ENCODE measurements at places on chromosomes 7 and 10.

DNA sequence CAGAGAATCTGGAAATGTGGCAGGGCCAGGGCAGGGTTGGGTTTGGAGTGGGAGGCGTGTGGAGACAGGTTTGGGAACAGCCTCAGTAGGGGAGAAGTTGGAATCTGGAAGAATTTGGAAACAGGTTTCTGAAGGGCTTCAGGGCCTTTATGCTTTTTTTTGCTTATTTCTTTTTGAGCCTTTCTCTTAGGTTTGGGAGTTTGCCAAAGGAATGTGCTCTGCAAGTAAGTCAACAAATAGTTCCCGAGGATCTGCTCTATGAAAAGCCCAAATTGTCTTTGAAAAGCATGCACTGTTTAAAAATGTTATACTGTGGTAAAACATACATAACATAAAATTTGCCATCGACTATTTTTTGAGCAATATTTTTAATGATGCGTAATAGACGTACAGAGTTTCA is 86.7 kb upstream of the ADRB1 start:
- no peak for DNase-seq

DNA sequence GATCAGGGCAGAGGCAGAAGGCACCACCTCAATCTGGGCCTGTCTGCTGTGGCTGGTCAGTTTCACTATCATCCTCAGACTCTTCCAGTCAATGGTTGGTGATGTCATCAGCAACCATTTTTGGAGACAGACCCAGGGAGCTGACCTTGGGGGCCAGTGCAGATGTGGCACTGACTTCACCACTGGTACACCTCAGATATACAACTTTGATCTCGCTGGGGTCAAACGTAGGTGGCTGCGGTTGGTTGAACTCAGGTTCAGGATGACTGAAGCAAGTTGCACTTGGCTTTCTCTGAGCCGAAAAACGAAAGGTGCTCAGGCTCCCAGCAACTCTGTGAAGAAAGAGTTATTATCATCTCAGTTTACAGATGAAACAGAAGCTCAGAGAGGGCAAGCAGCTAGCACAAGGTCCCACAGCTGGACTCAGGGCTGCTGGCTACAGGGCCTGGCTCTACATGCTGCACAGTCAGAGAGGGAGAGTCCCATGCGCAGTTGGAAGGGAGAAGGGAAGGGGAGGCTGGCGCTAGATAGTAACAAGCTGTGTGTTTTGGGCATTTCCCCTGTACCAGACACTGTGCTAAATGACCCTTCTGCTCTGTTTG is 27.2 kb downstream of the ANKRD16 start:
- DNase-seq, result no peak

DNA sequence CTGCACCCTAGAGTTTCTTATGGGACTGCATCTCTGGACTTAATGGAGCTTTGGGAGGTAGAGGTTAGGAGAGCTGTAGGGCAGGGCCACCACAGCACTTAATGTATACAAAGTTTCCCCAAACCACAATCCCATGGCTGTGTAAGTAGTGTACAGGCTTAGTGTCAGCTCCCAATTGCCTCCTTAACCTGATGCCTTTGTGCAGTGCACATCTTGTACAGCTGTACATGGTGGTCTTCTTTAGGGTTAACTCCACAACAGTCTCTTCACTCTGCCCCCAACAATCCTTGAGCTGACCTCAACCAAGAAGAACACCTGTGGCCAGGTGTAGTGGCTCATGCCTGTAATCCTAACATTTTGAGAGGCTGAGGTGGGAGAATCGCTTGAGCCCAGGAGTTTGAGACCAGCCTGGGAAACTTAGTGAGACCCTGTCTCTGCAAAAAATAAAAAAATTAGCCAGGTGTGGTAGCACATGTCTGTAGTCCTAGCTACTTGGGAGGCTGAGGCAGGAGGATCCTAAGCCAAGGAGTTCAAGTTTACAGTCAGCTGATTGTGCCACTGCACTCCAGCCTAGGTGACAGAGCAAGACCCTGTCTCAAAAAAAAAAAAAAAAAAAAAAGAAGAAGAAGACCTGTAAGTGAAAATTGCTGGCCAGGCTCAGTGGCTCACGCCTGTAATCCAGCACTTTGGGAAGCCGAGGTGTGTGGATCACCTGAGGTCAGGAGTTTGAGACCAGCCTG is 6.8 kb downstream of the PLAU start:
- no peak for DNase-seq

DNA sequence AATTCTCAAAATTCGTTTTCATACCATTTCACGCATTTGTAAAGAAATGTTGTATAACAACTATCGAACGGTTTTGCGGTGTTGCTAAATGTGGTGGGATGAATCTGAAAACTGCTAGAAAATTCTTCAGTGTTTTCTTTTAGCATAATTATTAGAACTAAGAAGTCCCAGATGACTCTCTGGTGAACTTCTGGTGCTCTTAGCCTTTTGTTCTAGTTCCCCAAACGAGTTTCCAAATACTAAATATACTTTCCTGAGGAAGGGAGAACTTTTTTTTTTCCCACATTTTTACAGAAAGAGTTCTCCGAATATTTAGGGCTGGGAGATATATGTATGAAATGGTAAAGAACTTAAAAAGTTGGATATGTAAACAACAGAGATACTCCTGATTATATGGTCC is 82.5 kb downstream of the ICA1 start:
- no peak for DNase-seq

DNA sequence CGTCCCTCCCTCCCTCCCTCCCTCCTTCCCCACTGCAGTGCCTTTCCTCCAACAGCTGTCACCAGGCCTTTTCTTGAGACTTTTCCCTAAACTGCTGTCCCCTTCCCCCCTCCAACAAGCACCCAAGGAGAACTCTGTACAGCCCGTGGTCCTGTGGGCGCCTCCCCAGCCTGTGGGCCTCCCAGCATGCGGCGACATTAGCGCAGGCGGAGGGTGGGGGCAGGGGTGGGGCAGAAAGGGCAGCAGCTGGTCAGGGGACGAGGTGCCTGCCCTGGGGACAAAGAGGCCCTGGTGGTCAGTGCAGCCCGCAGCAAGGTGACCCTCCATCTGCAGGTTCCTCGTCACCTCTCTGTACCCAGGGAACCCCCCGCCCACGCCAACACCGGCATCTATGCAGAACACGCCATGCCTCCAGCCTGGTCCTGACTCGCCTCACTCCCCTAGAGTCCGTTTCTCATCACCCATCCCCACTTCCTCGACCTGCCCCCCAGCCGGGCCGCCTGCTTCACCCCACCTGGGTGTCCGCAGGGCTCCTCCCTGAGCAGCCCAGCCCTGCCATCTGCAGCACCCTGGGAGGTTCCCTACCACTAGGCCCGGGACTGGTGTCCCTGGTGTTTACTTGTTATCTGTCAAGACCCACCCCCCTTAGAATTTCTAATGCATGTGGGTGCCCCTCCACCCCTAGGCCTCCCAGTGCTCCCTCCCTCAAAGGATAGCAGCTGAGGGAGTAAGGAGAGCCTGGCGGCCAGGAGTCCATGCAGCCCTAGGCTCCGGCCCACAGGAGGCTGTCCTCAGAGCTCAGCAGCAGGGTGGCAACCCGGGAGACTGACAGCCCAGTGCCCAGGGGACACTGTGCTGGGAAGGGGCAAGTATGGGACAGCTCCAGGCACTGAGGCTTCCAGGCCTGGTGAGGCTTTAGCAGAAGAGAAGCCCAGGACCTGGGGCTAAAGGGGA is 147.8 kb downstream of the ARHGAP22 start:
- no peak for DNase-seq

- DNase-seq, result no peak
Observed at GRCh38 chr10:49314806-49315205, 15.8 kb downstream of the C10orf71 start.

DNA sequence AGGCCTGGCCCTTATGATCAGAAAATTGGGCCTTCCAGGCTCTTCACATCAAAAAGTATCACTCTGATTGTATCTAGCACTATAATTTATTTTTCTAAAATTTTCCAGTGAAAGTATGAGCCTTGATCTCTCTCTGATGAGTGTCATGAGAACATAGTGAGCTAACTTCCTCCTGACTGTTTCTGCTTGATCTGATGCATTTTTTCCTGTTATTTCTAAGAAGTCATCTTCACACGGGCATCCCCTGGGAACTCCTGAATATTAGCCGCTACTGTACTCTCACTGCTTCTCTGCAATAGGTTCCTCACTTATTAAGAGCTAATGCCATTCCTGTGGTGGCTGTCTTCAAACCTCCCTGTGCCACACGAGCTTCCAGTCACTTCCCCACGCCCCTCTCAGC is 63.1 kb upstream of the ZPBP start:
- DNase-seq, result no peak

- no peak for DNase-seq
Observed at GRCh38 chr7:51539840-51540239, 223.2 kb upstream of the COBL start.

DNA sequence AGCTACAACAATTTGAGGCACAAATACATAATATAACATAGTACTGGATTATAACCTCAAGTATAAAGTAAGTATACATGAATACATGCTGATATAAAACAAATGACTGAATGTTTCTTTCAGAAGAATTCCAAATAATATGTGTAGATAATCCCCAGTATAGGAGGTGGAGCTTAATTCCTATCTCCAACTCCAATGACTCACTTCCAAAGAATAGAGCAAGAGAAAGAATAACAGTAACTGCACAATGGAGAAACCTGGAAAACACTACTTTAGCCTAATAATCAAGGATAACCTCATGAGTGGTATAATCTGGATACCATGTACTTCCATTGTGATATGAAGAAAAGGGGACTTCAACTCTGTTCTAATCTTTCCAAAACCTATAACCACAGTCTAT is 13.7 kb upstream of the SEMA3C start:
- no peak for DNase-seq
